GM12892 (cell line): ENCODE measurements at places on chromosomes 16 and 17.
A peak's percentile ranks its signal among the peaks of the same experiment; 100 is the strongest.

GRCh38 chr17:49334744-49335512, 27.1 kb downstream of the ZNF652 start:
- no peak for DNase-seq

GRCh38 chr17:76546556-76547182, 6.8 kb downstream of the PRCD start:
- no peak for DNase-seq

DNA sequence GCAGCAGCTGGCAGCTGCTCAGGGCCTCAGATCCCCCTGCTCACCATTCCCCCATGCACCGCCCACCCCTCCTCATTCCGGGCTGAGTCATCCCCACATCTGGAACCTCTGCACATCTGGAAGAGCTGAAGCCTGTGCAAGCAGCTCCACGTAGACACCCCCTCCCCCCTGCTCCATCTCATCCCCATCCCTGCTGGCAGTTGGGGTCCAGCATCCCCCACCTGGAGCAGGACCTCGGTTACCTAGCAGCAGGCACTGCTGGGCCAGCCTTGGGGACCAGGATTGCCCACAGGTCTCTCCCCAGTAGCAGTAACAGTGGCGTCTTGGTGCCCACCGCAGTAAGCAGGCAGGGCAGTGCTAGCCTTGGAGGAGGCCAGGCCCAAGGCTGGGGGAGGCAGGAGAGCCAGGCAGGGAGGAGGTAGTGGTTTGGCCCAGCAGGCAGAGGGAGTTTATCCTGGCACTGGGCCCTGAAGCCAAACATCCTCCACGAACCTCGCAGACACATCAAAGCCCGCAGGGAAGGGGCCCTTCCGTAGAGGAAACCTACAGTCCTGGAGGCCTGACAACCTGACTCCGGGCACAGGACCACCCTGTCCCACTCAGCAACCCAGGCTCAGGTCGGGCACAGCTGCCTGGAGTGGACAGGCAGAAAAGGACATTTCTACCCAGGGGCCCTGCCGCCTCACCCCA, 7.7 kb upstream of the TMEM92 start:
- peak; percentile 15 for DNase-seq

GRCh38 chr16:83888672-83889044, 10.3 kb upstream of the MLYCD start:
- DNase-seq: no peak

GRCh38 chr17:29567554-29568330, 759 bp upstream of the TP53I13 start:
- peak; percentile 81 for DNase-seq

DNA sequence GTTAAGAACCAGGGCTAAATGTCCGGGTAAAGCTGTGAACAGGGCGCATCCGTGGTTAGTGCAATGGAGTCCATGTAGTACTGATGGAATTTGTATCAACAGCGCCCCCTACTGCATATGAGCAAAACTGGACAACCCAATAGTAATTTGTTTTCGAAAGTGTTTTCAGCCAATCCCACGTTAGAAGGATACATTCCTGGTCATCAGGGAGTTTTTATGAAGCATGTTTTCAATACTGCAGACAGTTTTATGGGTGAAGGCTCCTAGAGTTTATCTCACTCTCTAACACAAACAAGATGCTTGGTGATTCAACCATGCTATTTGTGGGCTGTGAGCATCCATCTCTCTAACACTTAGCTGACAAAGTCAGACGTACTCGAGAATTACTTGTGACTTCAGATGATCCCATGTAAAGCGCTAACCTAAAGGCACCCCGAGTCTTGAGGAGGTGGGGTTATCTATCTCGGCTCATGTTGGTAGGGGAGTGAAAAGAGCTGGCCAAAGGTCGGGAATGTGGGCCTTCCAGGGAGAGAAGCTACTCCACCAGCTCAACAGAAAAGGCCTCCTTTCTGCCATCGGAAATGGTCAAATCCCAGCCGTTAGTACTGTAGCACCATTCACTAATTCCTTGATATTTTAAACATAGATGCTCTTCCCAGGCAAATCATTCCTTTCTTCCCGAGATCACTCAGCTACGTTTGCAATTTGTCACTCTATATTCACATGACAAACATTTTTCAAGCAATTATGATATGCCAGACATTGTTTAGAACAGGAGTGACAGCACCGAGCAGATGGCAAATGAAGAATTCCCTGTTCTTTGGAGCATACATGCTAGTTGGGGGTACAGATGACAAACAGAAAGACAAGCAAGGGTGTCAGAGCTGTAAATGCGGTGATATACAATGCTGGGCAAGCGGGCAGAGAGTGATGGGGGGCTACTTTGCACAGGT, 46.9 kb upstream of the HNF1B start:
- DNase-seq: peak; percentile 32
